Ascending aorta (tissue), 2 donors: ENCODE measurements at places on chromosomes 12 and 14. TPM values are rescaled to one million over a fixed set of nuclear protein-coding genes. Genes with fewer than 3 reads are reported as not detected.

Gene VDR
- total RNA-seq, result 13.1 TPM

Gene TMEM229B
- total RNA-seq, result 5.5 TPM

Gene RBM19
- 22.8 TPM for total RNA-seq

Gene AQP2
- total RNA-seq, result not detected

Gene RASSF9
- 1.9 TPM for total RNA-seq

Gene FCF1
- 10.0 TPM for total RNA-seq

Gene COCH
- total RNA-seq, result 0.11 TPM

Gene ADAMTS20
- total RNA-seq, result not detected

Gene BDKRB1
- not detected for total RNA-seq

Gene ASCL1
- not detected for total RNA-seq

Gene TAS2R31
- total RNA-seq, result not detected

Gene SDR9C7
- not detected for total RNA-seq

Gene ULK1
- total RNA-seq, result 156 TPM

Gene ALDH2
- total RNA-seq, result 66.4 TPM

Gene SLC25A21
- total RNA-seq, result not detected

Gene OLR1
- 2.1 TPM for total RNA-seq

Gene ZFP36L1
- 772 TPM for total RNA-seq

Gene C14orf39
- 7.9 TPM for total RNA-seq

Gene CLEC4D
- total RNA-seq, result not detected

Gene GARIN6
- not detected for total RNA-seq

Gene HNF1A
- total RNA-seq, result not detected

Gene TMEM179
- total RNA-seq, result not detected

Gene CIROP
- total RNA-seq, result not detected
